Urinary bladder (tissue), 4 donors: ENCODE measurements at places on chromosomes 3 and 15.

DNA sequence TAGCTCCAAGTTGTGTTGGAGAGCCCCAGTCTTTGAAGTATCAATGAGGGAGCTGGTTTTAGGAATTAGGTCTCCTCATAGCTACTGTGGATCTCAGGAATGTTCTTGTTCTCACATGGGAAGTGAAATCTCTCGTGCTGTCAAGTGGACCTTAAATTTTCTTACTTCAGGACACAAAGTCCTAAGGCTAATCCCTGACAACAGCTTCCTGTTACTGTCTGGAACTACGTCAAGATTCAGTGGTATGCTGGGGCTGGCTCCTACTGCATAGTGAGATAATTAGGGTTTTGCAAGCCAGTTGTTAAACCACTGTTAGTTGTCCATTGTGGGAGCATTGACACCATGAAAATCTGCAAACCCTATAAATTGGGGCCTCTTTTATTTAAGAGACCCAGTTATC is 22.8 kb downstream of the MESP1 start:
- no peak for DNase-seq

- no peak for DNase-seq
Measured at GRCh38 chr3:18149386-18149785, 275.8 kb downstream of the SATB1 start.

GRCh38 chr15:90386221-90386620 is 1.8 kb upstream of the IQGAP1 start:
- no peak for DNase-seq

DNA sequence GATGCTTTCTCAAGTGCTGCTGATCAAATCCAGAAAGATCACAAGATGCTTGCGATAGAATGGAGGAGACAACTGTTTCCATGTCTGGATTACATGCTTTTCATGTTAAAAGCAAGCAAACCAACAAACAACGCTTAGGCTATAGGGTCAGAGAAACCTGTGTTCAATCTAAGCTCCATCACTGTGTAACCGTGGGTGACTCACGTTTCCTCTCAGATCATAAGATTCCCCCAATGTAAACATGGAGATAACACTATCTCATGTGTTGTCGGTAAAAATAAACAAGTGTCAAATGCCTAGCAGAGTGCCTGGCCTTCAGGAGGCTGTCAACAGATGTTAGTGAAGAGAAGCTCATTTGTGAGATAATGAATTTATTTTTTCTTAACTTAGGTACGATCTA is 907.8 kb downstream of the NTRK3 start:
- DNase-seq = no peak
